Osteocyte (in vitro differentiated cells): ENCODE measurements at places on chromosomes 2 and 18. TPM values are rescaled to one million over a fixed set of nuclear protein-coding genes. Genes with fewer than 3 reads are reported as not detected.

GRCh38 chr2:113305146-113305545 is 26.4 kb upstream of the PAX8 start:
- no peaks in the 10 kb centered on the region for H3K36me3 ChIP-seq
- H3K4me1 ChIP-seq = peaks cover 8% of the 10 kb centered on the region
- H3K27me3 ChIP-seq = no peaks in the 10 kb centered on the region
- no peak overlapping the region for H3K4me3 ChIP-seq

Gene CNGA3
- not detected in 2 replicates for total RNA-seq

DNA sequence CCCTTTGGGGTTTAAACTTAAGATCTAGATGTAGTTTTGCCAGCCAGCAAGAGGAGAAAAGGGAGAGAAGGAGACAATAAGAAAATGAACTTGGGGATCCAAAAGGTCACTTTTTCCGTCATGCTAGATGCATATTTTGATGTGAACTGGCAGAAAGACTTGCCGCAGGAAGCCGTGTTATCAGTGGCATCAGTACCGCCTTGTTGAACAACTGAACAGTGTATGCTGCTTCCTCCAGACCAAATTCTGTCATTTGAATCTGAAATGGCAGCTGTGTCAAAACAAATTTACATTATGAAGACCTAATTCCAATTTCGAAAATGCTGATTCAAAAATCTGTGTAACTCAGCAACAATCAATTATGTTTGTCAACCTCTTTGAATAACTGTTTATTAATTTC is 42.1 kb downstream of the TMEM200C start:
- no peak for DNase-seq
- no peak overlapping the region for H3K4me3 ChIP-seq
- H3K27me3 ChIP-seq = peaks cover 48% of the 10 kb centered on the region
- no peaks in the 10 kb centered on the region for H3K4me1 ChIP-seq

- no peaks in the 10 kb centered on the region for H3K4me1 ChIP-seq
- H3K4me3 ChIP-seq = no peak overlapping the region
- DNase-seq = no peak
- no peak overlapping the region for H3K27ac ChIP-seq
- H3K27me3 ChIP-seq = no peaks in the 10 kb centered on the region
These were observed 192.8 kb downstream of the PTGR3 start for GRCh38 chr18:75016025-75016717.

Gene CLASP1
- total RNA-seq = 59.9 and 62.4 TPM in 2 replicates

- no peaks in the 10 kb centered on the region for H3K27me3 ChIP-seq
- H3K4me1 ChIP-seq = peaks cover 6% of the 10 kb centered on the region
- H3K36me3 ChIP-seq = peaks cover 2% of the 10 kb centered on the region
- no peak overlapping the region for H3K4me3 ChIP-seq
- H3K27ac ChIP-seq = peak overlapping the region; percentile 8
These were observed 108.9 kb upstream of the KLF7 start for GRCh38 chr2:207274530-207275189.

GRCh38 chr2:28649481-28650265 is 102.0 kb upstream of the PPP1CB start:
- peaks cover 40% of the 10 kb centered on the region for H3K4me1 ChIP-seq
- DNase-seq = no peak
- no peak overlapping the region for H3K4me3 ChIP-seq
- H3K27ac ChIP-seq = peak overlapping the region; percentile 88
- H3K36me3 ChIP-seq = no peaks in the 10 kb centered on the region
- H3K27me3 ChIP-seq = no peaks in the 10 kb centered on the region

DNA sequence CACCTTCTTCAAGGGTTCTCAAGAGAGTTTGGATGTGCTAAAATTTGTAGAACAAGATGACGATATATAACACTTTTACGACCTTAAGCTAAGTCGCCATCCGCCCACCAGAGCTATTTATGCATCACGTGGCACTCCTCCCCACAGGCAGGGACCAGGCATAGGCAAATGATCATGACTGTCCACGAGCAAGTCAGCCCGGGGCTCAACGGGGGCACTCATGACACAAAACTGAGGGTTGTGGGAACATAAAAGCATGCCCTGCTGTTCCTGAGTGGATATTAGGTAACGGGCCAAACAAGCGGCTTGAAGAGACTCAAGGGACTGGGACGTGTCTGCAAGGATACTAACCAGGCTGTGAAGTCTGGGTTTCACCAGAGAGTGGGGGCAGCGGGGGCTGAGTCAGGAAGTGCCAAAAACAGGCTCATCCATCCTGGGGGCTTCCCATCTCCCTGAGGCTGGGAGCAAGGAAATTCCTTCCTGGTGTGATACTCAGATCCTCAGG is 58.1 kb downstream of the FAM178B start:
- no peaks in the 10 kb centered on the region for H3K36me3 ChIP-seq
- no peaks in the 10 kb centered on the region for H3K4me1 ChIP-seq
- H3K27ac ChIP-seq = no peak overlapping the region
- peaks cover 54% of the 10 kb centered on the region for H3K27me3 ChIP-seq

Gene UCN
- 2.6 and 4.1 TPM in 2 replicates for total RNA-seq

GRCh38 chr18:9333441-9334328 is 888 bp upstream of the TWSG1 start:
- peak overlapping the region; percentile 92 for H3K4me3 ChIP-seq
- peaks cover 8% of the 10 kb centered on the region for H3K36me3 ChIP-seq
- H3K27me3 ChIP-seq = no peaks in the 10 kb centered on the region
- peaks cover 23% of the 10 kb centered on the region for H3K4me1 ChIP-seq
- no peak for DNase-seq
- peak overlapping the region; percentile 97 for H3K27ac ChIP-seq

DNA sequence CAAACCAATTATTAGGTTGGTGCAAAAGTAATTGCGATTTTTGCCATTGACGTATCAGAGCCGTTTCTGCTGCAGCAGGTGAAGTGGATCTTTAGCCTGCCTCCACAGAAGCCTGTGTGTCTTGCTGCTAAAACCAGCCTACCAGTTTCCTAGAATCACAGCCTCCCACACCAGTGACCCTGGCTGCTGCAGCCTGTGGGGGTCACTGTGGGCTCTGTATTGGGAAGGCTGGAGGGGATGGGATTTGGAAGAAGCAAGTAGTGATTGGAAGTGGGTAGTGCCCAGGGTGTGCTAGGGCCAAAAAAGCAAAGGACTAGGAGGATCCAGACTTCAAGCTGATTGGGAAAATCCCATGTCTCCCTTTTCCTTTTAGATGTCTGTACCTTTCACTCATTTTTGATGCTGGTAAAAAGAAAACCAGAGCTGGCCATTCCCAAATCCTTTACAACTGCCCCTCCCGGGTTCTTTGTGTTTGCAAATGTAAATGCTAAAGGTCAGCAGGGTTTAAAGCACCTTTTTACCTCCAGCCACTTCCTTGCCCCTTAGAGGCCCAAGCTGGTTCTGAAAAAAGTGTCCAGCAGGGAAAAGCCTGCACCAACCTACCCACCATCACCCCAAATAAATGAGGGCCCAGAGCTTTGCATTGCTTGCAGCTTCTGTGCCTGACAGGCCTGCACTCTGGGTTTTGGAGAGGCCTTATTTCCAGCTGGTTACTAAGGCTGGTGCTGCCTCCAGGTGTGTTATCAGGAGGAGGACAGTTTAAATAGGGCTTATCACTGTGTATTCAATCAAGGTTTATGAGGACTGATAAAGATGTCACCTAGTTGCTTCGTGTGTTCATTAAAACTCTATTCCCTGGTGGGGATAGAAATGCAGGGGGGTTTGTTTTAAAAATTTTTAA is 172.0 kb downstream of the MIB1 start:
- H3K27ac ChIP-seq = no peak overlapping the region
- no peaks in the 10 kb centered on the region for H3K4me1 ChIP-seq
- H3K36me3 ChIP-seq = no peaks in the 10 kb centered on the region
- no peak overlapping the region for H3K4me3 ChIP-seq
- peaks cover 34% of the 10 kb centered on the region for H3K27me3 ChIP-seq
- DNase-seq = peak; percentile 40

Gene NTSR2
- total RNA-seq = not detected in 2 replicates

Gene TLX2
- total RNA-seq = not detected in 2 replicates

- H3K4me1 ChIP-seq = peaks cover 15% of the 10 kb centered on the region
- no peak overlapping the region for H3K27ac ChIP-seq
- no peaks in the 10 kb centered on the region for H3K27me3 ChIP-seq
- no peaks in the 10 kb centered on the region for H3K36me3 ChIP-seq
These were observed 14.7 kb downstream of the CDK15 start for GRCh38 chr2:201821080-201821479.

Gene FER1L5
- 0.13 TPM in 1 of 2 replicates, not detected in the other for total RNA-seq

- H3K4me3 ChIP-seq = no peak overlapping the region
- no peaks in the 10 kb centered on the region for H3K36me3 ChIP-seq
- peaks cover 4% of the 10 kb centered on the region for H3K4me1 ChIP-seq
- no peaks in the 10 kb centered on the region for H3K27me3 ChIP-seq
These were observed 89.8 kb downstream of the HS6ST1 start for GRCh38 chr2:128228894-128229293.

Gene CRACDL
- 0.57 and 1.3 TPM in 2 replicates for total RNA-seq

GRCh38 chr2:212022966-212023365 is 515.6 kb downstream of the ERBB4 start:
- H3K27ac ChIP-seq = no peak overlapping the region
- H3K4me1 ChIP-seq = peaks cover 26% of the 10 kb centered on the region
- H3K4me3 ChIP-seq = no peak overlapping the region
- H3K36me3 ChIP-seq = peaks cover 4% of the 10 kb centered on the region
- no peaks in the 10 kb centered on the region for H3K27me3 ChIP-seq

DNA sequence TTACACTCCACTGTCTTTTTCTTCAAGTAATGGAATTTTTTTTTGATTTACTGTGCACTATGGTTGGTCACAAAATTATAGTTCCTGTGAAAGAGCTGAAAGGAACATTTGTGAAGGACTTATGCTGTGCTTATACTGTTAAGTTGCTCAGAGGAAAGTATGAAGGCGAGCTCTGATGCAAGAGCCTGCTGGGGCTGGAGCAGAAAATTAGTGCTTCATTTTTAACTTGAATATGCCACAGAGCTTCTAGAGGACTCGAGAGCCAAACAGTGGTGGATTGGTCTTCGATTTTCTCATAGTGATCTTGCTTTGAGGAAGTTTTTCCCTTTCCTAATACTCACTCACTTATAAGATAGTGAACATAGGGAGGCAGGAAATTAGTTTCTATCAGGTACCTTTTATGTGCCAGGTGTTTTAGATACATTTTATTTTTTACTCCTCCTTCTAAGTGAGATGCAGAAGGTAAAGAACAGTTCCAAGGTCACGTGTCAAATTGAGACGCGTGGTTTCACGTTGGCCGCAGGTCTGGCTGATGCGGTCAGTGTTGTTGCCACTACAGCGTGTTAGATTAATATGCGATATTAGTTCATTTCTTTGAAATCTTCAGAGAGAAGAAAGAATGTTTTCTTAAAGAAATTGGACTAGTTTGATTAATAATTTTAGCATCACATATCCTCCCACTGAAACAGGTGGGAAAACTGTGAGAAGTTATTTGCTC is 20.2 kb downstream of the GATA6 start:
- H3K4me3 ChIP-seq = no peak overlapping the region
- no peak overlapping the region for H3K27ac ChIP-seq
- no peak for DNase-seq
- H3K36me3 ChIP-seq = no peaks in the 10 kb centered on the region

GRCh38 chr18:63820694-63821093 is 45.5 kb downstream of the SERPINB7 start:
- no peak for DNase-seq
- no peak overlapping the region for H3K27ac ChIP-seq
- no peak overlapping the region for H3K4me3 ChIP-seq
- H3K4me1 ChIP-seq = no peaks in the 10 kb centered on the region
- no peaks in the 10 kb centered on the region for H3K36me3 ChIP-seq
